Small intestine (tissue), 16 donors: ENCODE measurements at places on chromosomes 2 and 18.

GRCh38 chr2:67259556-67260342 is 137.4 kb upstream of the ETAA1 start:
- H3K4me3 ChIP-seq = no peak overlapping the region
- peak; percentile 6 for DNase-seq
- H3K27ac ChIP-seq = no peak overlapping the region
- no peaks in the 10 kb centered on the region for H3K27me3 ChIP-seq
- H3K4me1 ChIP-seq = no peaks in the 10 kb centered on the region
- no peaks in the 10 kb centered on the region for H3K36me3 ChIP-seq

GRCh38 chr2:48624696-48625095 is 7.0 kb downstream of the GTF2A1L start:
- H3K4me1 ChIP-seq = no peaks in the 10 kb centered on the region
- no peaks in the 10 kb centered on the region for H3K36me3 ChIP-seq
- DNase-seq = no peak
- H3K27ac ChIP-seq = no peak overlapping the region
- no peak overlapping the region for H3K4me3 ChIP-seq

DNA sequence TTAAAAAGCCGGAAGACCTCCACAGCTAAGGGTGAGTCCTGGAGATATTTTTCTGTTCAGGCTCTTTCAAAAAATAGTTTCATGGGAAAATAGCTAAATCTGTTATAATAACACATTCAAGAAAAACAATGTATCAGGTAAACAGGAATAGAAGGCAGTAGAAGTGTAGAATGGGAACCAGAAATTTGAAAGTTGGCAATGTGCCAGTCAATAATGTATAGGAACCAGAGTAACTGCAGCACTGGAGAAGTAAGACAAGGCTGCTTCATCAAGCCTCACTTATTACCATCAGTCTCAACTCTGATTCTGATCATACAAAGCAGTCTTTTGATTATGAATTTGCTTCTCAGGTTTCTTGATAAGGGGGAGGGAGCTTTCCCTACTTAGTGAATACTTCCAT is 81.4 kb upstream of the VRK2 start:
- H3K4me3 ChIP-seq = no peak overlapping the region
- no peaks in the 10 kb centered on the region for H3K27me3 ChIP-seq
- no peaks in the 10 kb centered on the region for H3K36me3 ChIP-seq
- no peaks in the 10 kb centered on the region for H3K4me1 ChIP-seq
- H3K27ac ChIP-seq = no peak overlapping the region

DNA sequence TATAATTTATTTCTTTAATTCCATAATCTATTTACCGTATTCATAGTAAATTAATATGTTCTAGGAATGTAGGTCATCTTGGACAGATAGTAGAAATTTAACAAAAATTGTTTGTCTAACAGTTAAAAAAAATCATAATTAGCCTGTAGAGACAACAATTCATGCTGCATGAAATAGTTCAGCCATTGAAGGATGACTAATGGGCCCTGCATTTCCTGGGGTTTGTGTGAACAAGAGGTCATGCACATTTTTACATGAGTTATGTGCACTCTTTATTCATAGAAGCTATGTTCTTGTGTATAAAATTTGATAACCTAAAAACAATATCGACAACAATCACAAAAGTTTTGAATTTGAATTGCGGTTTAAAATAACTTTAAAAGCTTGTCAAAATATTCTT is 1663.6 kb downstream of the SUCLG1 start:
- no peak overlapping the region for H3K4me3 ChIP-seq
- H3K36me3 ChIP-seq = no peaks in the 10 kb centered on the region
- DNase-seq = no peak
- H3K4me1 ChIP-seq = no peaks in the 10 kb centered on the region
- H3K27me3 ChIP-seq = no peaks in the 10 kb centered on the region

DNA sequence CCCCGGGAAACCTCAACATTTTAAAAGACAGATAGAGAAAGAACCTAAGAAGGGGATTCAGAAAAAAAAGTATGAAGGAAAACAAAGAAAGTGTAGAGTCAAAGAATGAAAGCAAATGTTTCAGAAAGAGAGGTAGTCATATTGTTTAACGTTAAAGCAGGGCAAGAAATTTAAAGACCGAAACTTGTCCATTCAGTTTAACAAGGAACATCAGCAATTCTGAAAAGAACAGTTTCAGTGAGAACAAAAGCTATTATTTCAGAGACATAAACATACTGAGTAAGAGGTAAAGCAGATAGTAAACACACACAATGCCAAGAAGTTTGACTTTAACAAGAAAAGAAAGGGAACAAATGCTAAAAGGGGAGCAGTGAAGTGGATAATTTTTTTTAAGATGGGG is 41.1 kb downstream of the MBD2 start:
- no peak overlapping the region for H3K27ac ChIP-seq
- no peak for DNase-seq
- H3K36me3 ChIP-seq = peaks cover 8% of the 10 kb centered on the region

DNA sequence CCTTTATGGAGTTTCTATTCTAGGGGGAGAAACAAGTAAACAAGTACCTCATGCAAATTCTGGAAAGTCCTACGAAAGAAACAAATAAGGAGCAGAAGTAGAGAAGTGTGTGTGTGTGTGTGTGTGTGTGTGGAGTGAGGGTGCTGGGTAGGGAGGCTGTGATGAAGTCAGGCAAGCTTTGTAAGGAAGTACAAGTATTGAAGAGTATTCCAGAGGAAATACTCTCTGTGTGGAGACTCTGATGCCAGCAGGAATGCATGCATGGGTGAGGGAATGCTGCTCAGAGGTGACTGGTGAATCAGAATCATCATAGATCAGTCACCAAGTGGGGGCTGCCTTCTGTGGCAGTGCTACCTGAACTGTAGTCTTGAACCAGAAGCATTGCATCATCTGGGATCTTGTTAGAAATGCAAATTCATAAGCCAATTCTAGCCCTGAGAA is 34.5 kb downstream of the SLC4A3 start:
- no peak for DNase-seq
- H3K4me3 ChIP-seq = no peak overlapping the region
- no peaks in the 10 kb centered on the region for H3K36me3 ChIP-seq
- H3K4me1 ChIP-seq = no peaks in the 10 kb centered on the region
- no peaks in the 10 kb centered on the region for H3K27me3 ChIP-seq
- H3K27ac ChIP-seq = peak overlapping the region; percentile 17

DNA sequence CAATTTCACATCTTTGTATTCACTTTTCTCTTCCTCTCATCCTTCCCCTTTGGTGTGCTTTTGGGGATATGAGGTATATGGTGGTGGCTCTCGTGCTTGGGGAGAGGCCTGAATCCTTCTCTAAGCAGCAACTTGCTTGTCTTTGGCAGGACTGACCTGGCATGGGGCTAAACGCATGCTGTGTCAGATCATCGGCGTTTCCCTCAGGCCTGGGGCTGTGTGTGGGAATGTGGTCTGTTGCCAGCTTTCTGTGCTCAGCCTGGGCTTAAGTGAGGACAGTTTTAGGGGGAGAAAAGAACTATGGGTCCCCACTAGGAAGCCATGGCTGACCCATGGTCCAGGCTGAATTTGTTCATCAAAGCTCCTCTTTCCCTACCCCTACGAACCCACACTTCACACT is 60.7 kb downstream of the TET3 start:
- no peak overlapping the region for H3K4me3 ChIP-seq
- H3K4me1 ChIP-seq = no peaks in the 10 kb centered on the region
- no peak for DNase-seq

DNA sequence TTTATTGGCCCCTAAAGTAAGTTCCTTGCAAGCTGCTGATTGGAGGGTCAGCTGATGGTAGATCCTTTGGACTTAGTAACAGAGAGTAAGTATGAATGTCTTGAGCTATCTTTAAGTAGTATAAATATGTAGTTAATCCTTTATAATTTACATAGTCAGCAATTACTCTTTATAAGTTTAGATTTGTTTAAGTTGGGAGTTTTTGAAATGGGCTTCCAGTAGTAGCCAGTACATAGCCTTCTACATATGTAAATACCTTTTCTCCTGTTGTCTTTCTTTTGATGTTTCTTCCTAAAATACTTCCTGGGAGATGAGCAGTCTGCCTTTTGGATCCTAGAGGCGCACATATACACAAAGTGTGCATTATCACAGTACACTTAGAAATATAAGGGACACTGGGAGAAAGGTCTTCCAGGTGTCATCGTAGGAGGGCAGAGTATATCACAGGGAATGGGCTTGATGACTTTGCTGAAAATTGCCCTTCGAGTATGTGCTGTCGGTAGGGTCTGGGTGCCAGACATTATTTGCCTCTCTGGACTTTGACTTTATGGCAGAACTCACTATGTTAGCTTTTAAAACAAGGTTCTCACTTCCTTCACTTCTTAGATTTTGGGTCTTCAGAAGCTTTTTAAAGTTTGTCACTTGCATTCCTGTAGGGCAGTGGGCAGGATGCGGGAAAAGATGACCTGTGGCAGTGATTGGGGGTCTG is 21.6 kb downstream of the TTLL4 start:
- no peak overlapping the region for H3K4me3 ChIP-seq
- no peak overlapping the region for H3K27ac ChIP-seq
- no peaks in the 10 kb centered on the region for H3K27me3 ChIP-seq
- peaks cover 11% of the 10 kb centered on the region for H3K4me1 ChIP-seq
- DNase-seq = no peak

- H3K27me3 ChIP-seq = no peaks in the 10 kb centered on the region
- no peak for DNase-seq
- H3K27ac ChIP-seq = no peak overlapping the region
- no peaks in the 10 kb centered on the region for H3K4me1 ChIP-seq
Measured at GRCh38 chr18:38539371-38539770, 973.8 kb upstream of the CELF4 start.

- DNase-seq = no peak
- H3K27ac ChIP-seq = no peak overlapping the region
- no peaks in the 10 kb centered on the region for H3K4me1 ChIP-seq
- no peaks in the 10 kb centered on the region for H3K27me3 ChIP-seq
- no peak overlapping the region for H3K4me3 ChIP-seq
- no peaks in the 10 kb centered on the region for H3K36me3 ChIP-seq
Measured at GRCh38 chr2:239371726-239372686, 28.8 kb downstream of the HDAC4 start.

DNA sequence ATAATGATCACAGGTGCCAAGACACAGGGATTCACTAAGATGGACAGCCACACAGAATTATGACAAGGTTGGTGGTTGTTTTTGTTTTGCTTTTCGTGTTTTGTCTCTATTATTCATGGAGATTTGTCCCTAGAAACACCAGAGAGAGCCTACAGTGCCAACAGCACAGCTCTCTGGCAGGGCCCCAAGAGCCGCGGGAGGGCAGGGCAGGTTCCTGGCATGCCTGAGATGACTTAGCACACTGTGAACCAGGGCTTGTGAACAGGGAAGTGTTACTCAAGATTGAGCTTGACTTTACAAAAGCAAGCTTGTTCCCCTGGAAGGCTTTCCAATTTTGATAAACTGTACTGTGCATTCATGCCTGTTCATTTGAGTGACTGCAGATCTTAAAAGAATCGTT is 437.4 kb upstream of the SALL3 start:
- no peaks in the 10 kb centered on the region for H3K36me3 ChIP-seq
- DNase-seq = no peak
- H3K27me3 ChIP-seq = peaks cover 2% of the 10 kb centered on the region
- no peaks in the 10 kb centered on the region for H3K4me1 ChIP-seq
- H3K4me3 ChIP-seq = no peak overlapping the region
- H3K27ac ChIP-seq = no peak overlapping the region

GRCh38 chr2:10246370-10246769 is 56.3 kb upstream of the HPCAL1 start:
- no peaks in the 10 kb centered on the region for H3K36me3 ChIP-seq
- H3K4me3 ChIP-seq = no peak overlapping the region
- H3K4me1 ChIP-seq = no peaks in the 10 kb centered on the region
- H3K27me3 ChIP-seq = no peaks in the 10 kb centered on the region
- no peak overlapping the region for H3K27ac ChIP-seq

DNA sequence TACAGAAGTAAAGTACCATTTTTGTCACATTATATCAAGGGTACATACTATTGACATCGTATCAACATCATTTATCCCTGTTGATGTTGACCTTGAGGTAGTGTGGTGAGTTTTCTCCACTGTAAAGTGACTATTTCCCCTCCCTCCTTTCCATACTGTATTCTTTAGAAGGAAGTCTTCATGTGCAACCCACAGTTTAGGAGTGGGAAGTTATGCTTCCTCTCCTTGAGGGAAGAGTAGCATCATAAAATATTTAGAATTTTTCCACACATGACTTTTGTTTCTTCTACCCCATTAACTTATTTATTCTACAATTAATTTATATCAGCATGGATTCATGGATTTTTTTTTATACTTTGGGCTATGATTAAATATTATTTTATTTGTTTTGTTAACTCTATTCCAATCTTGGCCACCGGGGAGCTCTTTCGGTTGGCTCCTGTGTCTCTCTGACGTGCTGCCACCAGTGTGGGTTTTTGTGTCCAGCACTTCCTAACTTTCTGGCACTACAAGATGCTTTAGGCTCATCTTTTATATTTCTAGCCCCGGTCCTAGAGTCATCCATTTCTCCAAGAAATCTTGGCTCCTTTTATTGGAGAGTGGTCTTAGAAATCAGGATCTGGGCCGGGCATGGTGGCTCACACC is 19.0 kb downstream of the AQP12B start:
- H3K36me3 ChIP-seq = no peaks in the 10 kb centered on the region
- no peaks in the 10 kb centered on the region for H3K4me1 ChIP-seq
- DNase-seq = no peak
- no peaks in the 10 kb centered on the region for H3K27me3 ChIP-seq
- H3K27ac ChIP-seq = no peak overlapping the region
- no peak overlapping the region for H3K4me3 ChIP-seq

DNA sequence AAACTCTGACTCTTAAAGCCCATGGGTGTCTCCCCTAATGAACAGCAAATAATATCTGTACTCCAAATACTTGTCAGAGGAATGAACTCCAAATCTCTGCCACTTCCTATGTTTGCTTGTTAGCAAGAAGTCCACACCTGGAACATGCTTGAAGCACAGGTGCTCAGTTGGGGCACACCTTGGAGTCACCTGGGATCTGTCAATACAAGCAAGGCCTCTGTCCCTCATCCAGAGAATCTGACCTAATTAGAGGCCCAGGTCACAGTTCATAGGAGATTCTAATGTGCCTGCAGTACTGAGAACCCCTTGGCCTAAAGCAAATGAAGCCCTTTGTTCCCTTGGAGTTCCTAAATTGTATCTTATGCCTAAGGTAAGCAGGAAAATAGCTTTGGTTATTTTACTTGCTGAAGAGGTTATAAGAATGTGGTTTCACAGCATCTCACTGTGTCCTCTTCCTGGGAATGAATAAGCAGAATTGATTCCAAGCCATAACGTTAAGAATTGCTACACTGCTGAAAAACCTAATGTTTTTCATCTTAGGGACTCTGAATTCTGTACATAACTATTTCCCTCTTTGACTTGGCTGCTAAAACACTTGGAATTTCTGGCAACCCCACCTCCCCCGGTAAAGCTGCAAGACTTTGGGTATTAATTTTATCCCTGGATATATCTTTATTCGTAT is 113.4 kb downstream of the PIEZO2 start:
- H3K27me3 ChIP-seq = no peaks in the 10 kb centered on the region
- H3K4me1 ChIP-seq = peaks cover 4% of the 10 kb centered on the region
- H3K27ac ChIP-seq = no peak overlapping the region
- DNase-seq = no peak

GRCh38 chr2:74535440-74535965 is 5.8 kb downstream of the HTRA2 start:
- H3K27me3 ChIP-seq = no peaks in the 10 kb centered on the region
- no peaks in the 10 kb centered on the region for H3K4me1 ChIP-seq
- H3K4me3 ChIP-seq = no peak overlapping the region
- H3K27ac ChIP-seq = no peak overlapping the region
- no peaks in the 10 kb centered on the region for H3K36me3 ChIP-seq

- H3K4me1 ChIP-seq = no peaks in the 10 kb centered on the region
- DNase-seq = no peak
- peaks cover 2% of the 10 kb centered on the region for H3K27me3 ChIP-seq
- no peak overlapping the region for H3K4me3 ChIP-seq
- H3K36me3 ChIP-seq = no peaks in the 10 kb centered on the region
- H3K27ac ChIP-seq = no peak overlapping the region
Measured at GRCh38 chr2:26148501-26148900, 24.4 kb upstream of the GAREM2 start.
